Left lung (tissue), 14 donors: ENCODE measurements at places on chromosomes 5 and 9. TPM values are rescaled to one million over a fixed set of nuclear protein-coding genes. Genes with fewer than 3 reads are reported as not detected.

DNA sequence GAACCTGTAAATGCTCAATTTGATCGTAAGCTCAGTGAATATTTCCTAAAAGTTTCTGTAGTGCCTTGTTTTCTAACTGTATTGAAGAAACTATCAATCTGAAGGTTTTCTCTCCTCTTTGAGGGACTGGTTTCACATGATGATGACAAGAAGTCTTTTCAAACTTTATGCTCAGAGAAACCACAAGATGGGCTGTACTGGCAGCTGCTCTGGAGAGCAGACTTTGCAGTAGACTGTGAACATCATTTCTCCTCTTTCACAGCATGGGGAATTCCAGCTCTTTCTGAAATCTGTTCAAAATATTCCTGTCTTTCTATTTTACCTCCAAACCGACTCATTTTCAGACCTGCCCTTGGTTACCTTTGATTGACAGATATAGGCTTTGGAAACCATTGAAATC lies 194.4 kb downstream of the IZUMO3 start:
- H3K4me1 ChIP-seq = no peaks in the 10 kb centered on the region
- H3K36me3 ChIP-seq = no peaks in the 10 kb centered on the region
- no peaks in the 10 kb centered on the region for H3K27me3 ChIP-seq
- H3K27ac ChIP-seq = no peak overlapping the region
- DNase-seq = no peak

- H3K36me3 ChIP-seq = peaks cover 20% of the 10 kb centered on the region
- DNase-seq = no peak
- H3K27me3 ChIP-seq = peaks cover 1% of the 10 kb centered on the region
- no peak overlapping the region for H3K27ac ChIP-seq
These were observed 7.6 kb downstream of the SLC1A3 start for GRCh38 chr5:36613771-36614656.

Gene SLC36A3
- total RNA-seq = not detected

- H3K4me3 ChIP-seq = no peak overlapping the region
- no peaks in the 10 kb centered on the region for H3K36me3 ChIP-seq
- no peaks in the 10 kb centered on the region for H3K27me3 ChIP-seq
- DNase-seq = no peak
These were observed 279.1 kb downstream of the TLE1 start for GRCh38 chr9:81410201-81410600.

DNA sequence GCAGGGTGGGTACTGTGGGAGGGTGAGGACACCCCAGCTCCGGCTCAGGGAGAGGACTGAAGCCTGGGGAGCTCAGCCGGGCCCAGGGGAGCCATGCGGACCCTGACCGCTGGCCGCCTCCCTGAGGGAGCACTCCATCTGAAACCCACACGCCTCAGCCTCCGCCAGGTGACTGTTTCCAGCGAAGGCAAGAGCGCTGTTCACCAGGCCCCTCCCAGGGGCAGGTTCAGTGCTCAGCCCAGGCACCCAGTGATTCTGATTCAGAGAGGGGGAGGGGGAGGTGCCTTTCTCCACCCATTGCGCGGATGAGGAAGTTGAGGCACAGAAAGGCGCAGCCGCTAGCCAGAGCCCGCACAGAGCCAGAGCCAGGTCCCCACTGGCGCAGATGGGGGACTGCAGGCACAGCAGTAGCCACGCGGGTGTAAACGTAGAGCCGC lies 27.0 kb downstream of the ADGRD2 start:
- H3K4me1 ChIP-seq = peaks cover 18% of the 10 kb centered on the region
- peaks cover 24% of the 10 kb centered on the region for H3K27me3 ChIP-seq
- no peak for DNase-seq
- no peak overlapping the region for H3K4me3 ChIP-seq
- no peak overlapping the region for H3K27ac ChIP-seq

Gene LVRN
- total RNA-seq = 0.45 TPM
